Common myeloid progenitor, CD34-positive (primary cell): ENCODE measurements at places on chromosomes 7 and 10.

DNA sequence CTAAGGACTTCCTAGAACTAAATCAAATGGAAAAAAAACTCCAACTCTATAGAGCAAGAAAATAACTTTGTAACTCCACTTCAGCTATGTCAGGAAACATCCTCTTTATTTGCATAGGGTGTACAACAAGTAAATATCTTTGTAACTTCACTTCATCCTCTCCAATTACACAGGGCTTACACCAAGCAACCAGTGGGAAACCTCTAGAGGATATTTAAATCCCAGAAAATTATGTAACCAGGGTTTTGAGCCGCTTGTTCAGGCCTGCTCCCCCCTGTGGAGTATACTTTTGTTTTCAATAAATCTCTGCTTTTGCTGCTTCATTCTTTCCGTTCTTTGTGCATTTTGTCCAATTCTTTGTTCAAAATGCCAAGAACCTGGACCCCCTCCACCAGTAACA, 22.2 kb downstream of the LIPJ start:
- no peak for DNase-seq
- no peaks in the 10 kb centered on the region for H3K27me3 ChIP-seq
- H3K27ac ChIP-seq: no peak overlapping the region

- H3K36me3 ChIP-seq: no peaks in the 10 kb centered on the region
- no peaks in the 10 kb centered on the region for H3K4me1 ChIP-seq
These were observed 50.6 kb downstream of the PNLIPRP2 start for GRCh38 chr10:116671274-116671926.

DNA sequence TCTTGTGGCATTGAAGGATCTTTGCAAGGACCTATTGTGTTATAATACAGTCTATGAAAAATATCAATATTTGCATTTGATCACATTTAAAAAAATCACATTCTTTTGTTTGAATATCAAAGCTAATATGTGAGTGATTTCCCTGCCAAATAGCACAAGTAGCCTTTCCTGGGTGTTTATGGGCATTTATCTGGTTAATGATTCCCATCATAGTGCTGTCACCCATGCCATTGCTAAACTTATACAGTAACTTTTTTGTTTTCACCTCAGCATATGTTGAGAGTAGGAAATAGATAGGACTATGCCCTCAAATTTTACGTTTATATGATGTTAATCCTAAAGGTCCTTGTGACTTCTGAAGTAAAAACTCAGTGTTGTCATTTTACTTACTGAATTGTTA, 136.9 kb downstream of the CFTR start:
- peaks cover 6% of the 10 kb centered on the region for H3K27me3 ChIP-seq
- no peak overlapping the region for H3K4me3 ChIP-seq
- no peaks in the 10 kb centered on the region for H3K4me1 ChIP-seq
- DNase-seq: no peak
- no peak overlapping the region for H3K27ac ChIP-seq

DNA sequence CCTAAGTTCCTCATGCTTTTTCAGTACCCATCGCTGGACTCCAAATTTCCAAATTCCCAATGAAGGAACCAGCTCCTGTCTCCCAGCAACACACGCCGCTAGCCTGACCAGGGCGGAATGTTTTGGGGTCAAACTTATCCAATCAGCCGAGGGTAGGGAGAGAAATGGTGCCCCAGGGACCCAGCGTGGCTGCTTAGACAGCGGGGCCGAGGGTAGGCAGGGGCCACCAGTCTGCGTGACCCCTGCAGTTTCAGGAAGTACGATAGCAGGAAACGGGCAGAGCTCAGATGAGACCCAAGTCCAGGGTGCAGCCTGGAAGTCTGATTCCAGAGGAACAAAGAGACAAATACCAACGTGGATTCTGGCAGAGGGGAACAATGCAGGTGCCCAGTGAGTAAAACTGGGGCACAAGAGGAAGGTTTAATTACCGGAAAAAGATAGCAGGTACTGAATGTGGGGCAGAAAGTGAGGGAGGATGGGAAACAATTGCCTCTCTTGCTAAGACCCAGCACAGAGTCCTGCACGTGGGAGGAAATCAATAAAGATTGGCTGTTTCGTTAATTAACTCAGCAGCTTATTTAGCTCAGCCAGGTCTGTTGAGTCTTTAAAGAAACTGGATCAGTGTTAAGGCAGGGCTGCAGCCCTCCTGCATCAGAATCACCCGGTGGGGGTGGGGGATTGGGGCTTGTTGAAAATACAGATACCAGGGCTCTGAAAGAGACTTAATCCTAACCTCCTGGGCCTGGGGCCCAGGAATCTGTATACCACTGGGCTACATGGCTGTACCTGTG, 50.4 kb upstream of the NFE2L3 start:
- peaks cover 2% of the 10 kb centered on the region for H3K36me3 ChIP-seq
- H3K27ac ChIP-seq: peak overlapping the region; percentile 71
- peak; percentile 40 for DNase-seq
- H3K27me3 ChIP-seq: no peaks in the 10 kb centered on the region
- peaks cover 5% of the 10 kb centered on the region for H3K4me1 ChIP-seq

- DNase-seq: no peak
- H3K27ac ChIP-seq: no peak overlapping the region
- no peaks in the 10 kb centered on the region for H3K4me1 ChIP-seq
- H3K4me3 ChIP-seq: no peak overlapping the region
- no peaks in the 10 kb centered on the region for H3K27me3 ChIP-seq
These were observed 167.2 kb downstream of the CDC14C start for GRCh38 chr7:49091519-49091918.

DNA sequence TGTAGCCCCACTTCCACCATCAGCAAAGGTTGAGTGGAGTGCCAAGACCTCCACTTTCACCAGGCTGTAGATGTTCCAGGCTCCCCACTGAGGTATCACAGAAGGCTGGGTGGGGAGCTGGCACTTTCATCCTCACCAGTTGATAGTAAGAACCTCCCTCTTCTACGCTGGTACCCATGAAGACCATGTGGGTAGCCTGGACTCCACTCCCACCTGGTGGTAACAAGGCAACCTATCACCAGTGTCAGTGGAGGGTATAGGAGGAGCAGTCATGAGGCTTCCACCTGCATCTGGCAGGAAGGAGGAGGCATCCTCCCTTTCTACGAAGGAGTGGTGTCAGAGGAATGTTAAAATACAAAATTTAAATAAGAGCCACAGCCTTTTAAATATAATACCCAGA, 4.4 kb downstream of the SMIM30 start:
- no peak overlapping the region for H3K27ac ChIP-seq
- H3K27me3 ChIP-seq: no peaks in the 10 kb centered on the region
- DNase-seq: peak; percentile 49
- peaks cover 10% of the 10 kb centered on the region for H3K36me3 ChIP-seq

DNA sequence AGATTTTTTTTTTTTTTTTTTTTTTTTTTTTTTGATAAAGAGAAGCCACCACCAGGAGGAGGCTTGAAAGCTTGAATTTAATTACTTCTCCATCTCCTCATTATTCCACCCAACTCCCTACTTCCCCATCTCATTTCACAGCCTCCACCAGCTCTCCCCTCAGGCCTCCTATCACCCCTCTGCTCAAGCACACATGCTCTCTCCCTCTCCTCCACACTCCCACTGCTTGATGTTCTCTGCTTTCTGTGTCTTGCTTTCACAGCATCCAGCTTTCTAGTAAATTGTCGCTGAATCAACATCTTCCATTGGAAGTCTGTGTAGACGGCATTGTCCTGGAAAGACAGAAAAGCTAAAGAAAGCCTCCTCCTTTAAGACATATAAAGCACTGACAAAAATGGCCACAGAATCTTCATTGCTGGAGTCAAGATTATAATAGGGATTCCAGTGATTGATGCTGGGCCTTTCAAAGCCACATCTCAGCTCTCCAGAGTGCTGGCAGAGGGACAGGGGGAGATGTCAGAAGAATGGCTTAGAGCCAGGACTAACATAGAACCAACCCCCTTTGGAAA, 58.3 kb downstream of the DOCK4 start:
- no peaks in the 10 kb centered on the region for H3K27me3 ChIP-seq
- H3K4me1 ChIP-seq: no peaks in the 10 kb centered on the region
- H3K36me3 ChIP-seq: no peaks in the 10 kb centered on the region

DNA sequence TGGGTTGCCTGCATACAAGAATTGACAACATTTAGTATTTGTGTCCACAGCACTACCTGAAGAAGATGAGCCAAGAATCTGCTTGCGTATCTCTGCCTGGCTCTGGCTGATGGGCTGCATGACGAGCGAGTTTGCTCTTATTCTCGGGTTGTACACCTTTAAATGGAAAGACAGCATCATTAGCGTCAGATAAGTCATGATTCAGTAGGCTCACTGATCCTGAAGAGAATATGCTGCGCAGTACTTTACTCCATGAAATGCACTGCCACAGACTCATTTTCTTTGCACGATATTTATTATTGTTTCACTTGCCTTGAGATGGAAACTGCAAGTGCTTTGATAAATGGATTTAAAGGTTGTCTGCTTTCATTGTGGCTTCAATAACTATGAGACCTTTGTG, 28.6 kb downstream of the DHX32 start:
- H3K4me3 ChIP-seq: no peak overlapping the region
- H3K4me1 ChIP-seq: no peaks in the 10 kb centered on the region
- no peak for DNase-seq
- no peak overlapping the region for H3K27ac ChIP-seq
- no peaks in the 10 kb centered on the region for H3K27me3 ChIP-seq
- peaks cover 54% of the 10 kb centered on the region for H3K36me3 ChIP-seq

- H3K36me3 ChIP-seq: no peaks in the 10 kb centered on the region
- no peak overlapping the region for H3K4me3 ChIP-seq
- no peak overlapping the region for H3K27ac ChIP-seq
- no peaks in the 10 kb centered on the region for H3K27me3 ChIP-seq
- H3K4me1 ChIP-seq: no peaks in the 10 kb centered on the region
These were observed 837.1 kb downstream of the LRMDA start for GRCh38 chr10:76268530-76268929.

DNA sequence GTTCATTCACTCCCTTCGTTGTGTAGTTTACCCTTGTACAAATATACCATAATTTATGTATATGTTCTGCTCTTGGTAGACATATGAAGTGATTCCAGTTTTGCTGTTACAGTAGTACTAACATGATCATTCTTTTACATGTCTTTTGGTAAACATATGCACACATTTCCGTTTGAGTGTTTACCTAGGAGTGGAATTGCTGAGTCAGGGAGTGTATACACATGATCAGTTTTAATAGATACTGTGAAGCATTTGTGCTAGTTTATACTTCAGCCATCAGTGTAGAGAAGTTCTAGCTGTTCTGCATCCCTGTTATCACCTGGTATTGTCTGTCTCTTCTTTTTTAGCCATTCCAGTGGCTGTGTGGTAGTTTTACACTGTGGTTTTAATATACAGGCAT, 34.5 kb upstream of the CYP26C1 start:
- no peaks in the 10 kb centered on the region for H3K27me3 ChIP-seq
- DNase-seq: no peak
- peaks cover 26% of the 10 kb centered on the region for H3K36me3 ChIP-seq
- no peaks in the 10 kb centered on the region for H3K4me1 ChIP-seq
- H3K4me3 ChIP-seq: no peak overlapping the region

GRCh38 chr7:119046068-119046467, 821.6 kb downstream of the ANKRD7 start:
- H3K4me1 ChIP-seq: no peaks in the 10 kb centered on the region
- H3K27ac ChIP-seq: no peak overlapping the region
- no peak for DNase-seq
- no peak overlapping the region for H3K4me3 ChIP-seq

DNA sequence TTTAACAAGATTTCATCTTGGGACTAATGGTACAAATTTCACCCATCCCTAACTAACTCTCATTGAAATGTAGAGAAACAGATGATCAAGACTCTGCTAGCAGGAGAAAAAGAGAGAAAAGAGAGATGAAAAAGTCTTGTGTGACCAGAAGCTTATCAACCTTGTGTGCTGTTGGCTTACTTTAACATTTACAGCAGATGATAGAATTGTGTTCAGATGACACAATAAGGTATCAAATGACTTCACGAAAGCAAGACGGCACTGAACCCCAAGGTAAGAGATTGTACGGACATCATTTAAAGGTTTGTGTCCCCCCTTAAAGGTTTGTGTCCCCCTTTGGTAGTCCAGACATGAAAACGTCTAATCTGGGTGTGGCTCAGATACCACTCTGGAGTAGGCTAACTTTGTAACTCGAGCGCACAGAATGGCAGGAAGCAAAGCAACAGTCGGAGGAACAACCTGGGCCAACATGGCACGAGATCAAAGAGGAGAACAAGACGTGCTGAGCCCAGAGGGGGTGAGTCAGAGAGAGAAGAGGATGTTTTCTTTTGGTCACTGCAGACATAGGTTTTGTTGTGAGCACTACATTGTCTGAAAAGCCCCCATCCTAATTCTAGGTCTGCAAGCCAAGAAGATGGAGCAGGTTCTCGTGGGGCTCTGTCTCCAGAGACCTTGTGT, 10.4 kb upstream of the LMBR1 start:
- H3K4me3 ChIP-seq: no peak overlapping the region
- H3K27me3 ChIP-seq: no peaks in the 10 kb centered on the region
- no peaks in the 10 kb centered on the region for H3K36me3 ChIP-seq
- no peaks in the 10 kb centered on the region for H3K4me1 ChIP-seq
- no peak overlapping the region for H3K27ac ChIP-seq
- DNase-seq: no peak

GRCh38 chr10:50982989-50983388, 91.3 kb upstream of the PRKG1 start:
- H3K27ac ChIP-seq: no peak overlapping the region
- H3K4me1 ChIP-seq: no peaks in the 10 kb centered on the region
- no peaks in the 10 kb centered on the region for H3K36me3 ChIP-seq
- no peak for DNase-seq
- no peak overlapping the region for H3K4me3 ChIP-seq
